ENCODE measurements at places on chromosomes 12 and 14. TPM values are rescaled to one million over a fixed set of nuclear protein-coding genes. Genes with fewer than 3 reads are reported as not detected.

The PRICKLE1 gene
- total RNA-seq = 0.14 TPM

The DPY19L2 gene
- 4.6 TPM for total RNA-seq

The RTRAF gene
- 243 TPM for total RNA-seq

The SLC6A15 gene
- 0.29 TPM for total RNA-seq

The OASL gene
- 16.9 TPM for total RNA-seq

The POTEM gene
- total RNA-seq = not detected

The C12orf54 gene
- total RNA-seq = not detected

The ANKRD52 gene
- 47.0 TPM for total RNA-seq

The MMP19 gene
- total RNA-seq = not detected

The FAM186B gene
- total RNA-seq = 0.14 TPM

The MUCL1 gene
- not detected for total RNA-seq

DNA sequence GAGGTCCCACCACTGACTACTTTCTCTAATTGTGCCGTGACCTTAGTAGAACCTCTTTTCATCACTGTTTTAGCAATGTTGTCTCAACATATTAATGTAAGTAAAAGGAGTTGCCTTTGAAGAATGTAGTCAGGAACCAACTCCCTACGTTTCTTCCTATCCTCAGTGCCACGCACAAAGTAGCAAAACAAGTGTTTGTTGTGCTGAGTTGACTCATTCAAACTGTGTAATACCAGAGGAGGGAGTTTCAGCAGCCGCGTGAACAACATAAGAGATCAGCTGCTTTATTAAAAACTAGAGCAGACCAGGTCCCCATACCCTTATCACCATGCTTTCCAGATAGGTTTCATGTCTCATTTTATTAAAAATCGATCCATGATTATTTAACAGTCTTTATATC lies 19.1 kb downstream of the PLBD1 start:
- H3K27ac ChIP-seq = no peak overlapping the region
- no peak for DNase-seq
- peaks cover 9% of the 10 kb centered on the region for H3K27me3 ChIP-seq
- H3K4me3 ChIP-seq = no peak overlapping the region
- H3K36me3 ChIP-seq = no peaks in the 10 kb centered on the region
- no peaks in the 10 kb centered on the region for H3K4me1 ChIP-seq

DNA sequence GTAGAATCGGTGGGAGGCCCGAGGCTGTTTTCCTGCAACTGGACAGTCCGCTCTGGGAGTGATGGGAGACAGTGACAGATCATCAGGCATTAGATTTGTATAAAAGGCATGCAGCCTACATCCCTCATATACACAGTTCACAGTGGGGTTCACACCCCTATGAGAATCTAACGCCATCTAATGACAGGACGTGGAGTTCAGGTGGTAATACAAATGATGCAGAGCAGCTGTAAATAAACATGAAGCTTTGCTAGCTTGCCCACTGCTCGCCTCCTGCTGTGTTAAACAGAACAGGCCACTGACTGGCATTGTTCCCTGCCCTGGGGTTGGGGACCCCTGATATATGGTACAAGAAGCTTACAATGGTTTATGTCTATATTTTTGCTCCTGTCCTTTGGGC lies 179.0 kb downstream of the LRFN5 start:
- no peaks in the 10 kb centered on the region for H3K27me3 ChIP-seq
- H3K4me1 ChIP-seq = no peaks in the 10 kb centered on the region
- H3K4me3 ChIP-seq = no peak overlapping the region
- H3K27ac ChIP-seq = no peak overlapping the region
- no peak for DNase-seq

GRCh38 chr12:51817027-51817953 lies 31.2 kb downstream of the FIGNL2 start:
- DNase-seq = no peak
- H3K27me3 ChIP-seq = peaks cover 7% of the 10 kb centered on the region
- H3K4me3 ChIP-seq = no peak overlapping the region

- DNase-seq = no peak
- no peaks in the 10 kb centered on the region for H3K36me3 ChIP-seq
- no peak overlapping the region for H3K4me3 ChIP-seq
- H3K27ac ChIP-seq = no peak overlapping the region
- H3K27me3 ChIP-seq = peaks cover 4% of the 10 kb centered on the region
These were observed 157.4 kb upstream of the FKBP4 start for GRCh38 chr12:2637371-2637770.

DNA sequence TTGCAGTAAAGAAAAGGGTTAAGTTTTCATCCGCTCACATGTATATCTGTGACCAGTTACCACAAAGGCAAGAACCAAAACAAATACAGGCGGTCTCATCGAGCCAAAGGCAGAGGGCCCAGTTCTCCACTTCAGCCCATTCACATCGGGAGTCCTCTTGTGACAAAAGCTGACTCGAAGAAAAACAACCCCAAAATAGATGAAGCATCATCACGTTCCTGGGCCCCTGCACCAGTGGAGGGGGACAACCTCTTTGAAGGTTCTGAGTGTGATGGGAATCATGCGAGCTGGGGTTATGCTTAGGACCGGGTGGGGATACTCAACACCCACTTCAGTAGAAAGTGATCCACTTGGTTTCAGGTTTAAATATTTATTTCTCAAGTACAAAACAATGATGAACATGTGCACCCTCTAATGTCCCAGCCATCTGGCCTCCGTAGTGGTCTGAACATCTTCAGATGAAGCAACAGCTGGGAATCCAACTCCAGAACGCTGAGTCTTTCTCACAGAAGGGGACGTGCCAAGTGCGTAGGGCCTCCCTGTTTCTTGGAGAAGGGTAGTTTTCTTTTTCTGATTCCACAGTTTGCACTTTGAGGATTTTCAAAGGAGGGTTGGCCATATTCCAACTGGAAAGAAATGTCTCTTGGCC lies 8.4 kb downstream of the GSC start:
- peaks cover 49% of the 10 kb centered on the region for H3K27me3 ChIP-seq
- DNase-seq = no peak
- H3K27ac ChIP-seq = no peak overlapping the region
- no peaks in the 10 kb centered on the region for H3K4me1 ChIP-seq
- no peak overlapping the region for H3K4me3 ChIP-seq
- no peaks in the 10 kb centered on the region for H3K36me3 ChIP-seq

DNA sequence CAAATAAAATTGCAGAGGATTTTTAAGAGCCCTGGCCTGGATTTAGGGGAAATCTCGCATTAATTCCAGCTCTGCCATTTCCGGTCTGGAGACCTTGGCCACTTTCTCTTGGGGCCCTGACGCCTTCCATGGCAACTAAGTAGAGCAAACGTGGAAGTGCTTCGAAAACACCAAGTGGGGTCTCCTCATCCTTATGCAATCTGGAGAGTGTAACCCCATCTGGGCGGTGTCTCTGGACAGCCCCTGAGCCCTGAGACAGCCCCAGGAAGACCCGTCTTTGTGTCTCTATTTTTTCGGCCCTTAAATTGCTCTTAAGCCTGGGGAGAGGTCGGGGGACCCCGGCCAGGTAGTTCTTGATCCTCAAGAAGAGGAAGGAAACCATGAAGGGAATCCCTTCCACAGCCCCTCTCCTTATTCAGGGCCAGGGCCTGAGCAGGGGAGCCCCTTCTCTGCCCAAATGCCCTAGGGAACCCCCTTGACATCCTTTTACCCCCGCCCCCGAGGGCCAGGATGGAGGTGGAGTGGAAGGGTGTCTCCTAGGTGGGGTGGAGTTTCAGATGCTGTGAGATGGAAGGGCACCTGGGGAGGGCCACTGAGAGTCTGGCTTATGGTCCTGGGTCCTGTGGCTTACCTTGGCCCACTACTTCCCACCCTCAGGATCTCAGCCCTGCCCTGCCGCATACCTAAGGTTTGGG lies 17.6 kb upstream of the NR4A1 start:
- no peaks in the 10 kb centered on the region for H3K27me3 ChIP-seq
- no peak for DNase-seq
- peaks cover 5% of the 10 kb centered on the region for H3K36me3 ChIP-seq
- peak overlapping the region; percentile 75 for H3K4me3 ChIP-seq

DNA sequence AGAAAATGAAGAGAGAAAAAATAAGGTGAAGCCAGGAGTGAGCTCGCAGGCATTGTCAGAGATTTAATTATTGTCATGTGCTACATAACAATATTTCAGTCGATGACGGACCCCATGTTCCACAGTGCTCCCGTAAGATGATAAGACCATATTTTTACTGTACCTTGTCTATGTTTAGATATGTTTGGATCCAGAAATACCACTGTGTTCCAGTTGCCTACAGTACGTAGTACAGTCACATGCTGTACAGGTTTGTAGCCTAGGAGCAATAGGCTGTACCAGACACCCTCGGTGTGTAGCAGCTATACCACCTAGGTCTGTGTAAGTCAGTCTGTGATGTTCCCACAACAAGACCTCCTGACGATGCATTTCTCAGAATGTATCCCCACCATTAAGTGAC lies 137.5 kb downstream of the FBXL14 start:
- DNase-seq = no peak
- no peak overlapping the region for H3K27ac ChIP-seq

- H3K4me1 ChIP-seq = peaks cover 3% of the 10 kb centered on the region
- no peak for DNase-seq
- no peak overlapping the region for H3K27ac ChIP-seq
- no peaks in the 10 kb centered on the region for H3K36me3 ChIP-seq
- no peak overlapping the region for H3K4me3 ChIP-seq
- H3K27me3 ChIP-seq = no peaks in the 10 kb centered on the region
These were observed 54.1 kb downstream of the GRIP1 start for GRCh38 chr12:66624806-66625205.

GRCh38 chr12:2053691-2054090 lies 904 bp downstream of the CACNA1C start:
- H3K4me1 ChIP-seq = peaks cover 7% of the 10 kb centered on the region
- no peaks in the 10 kb centered on the region for H3K36me3 ChIP-seq
- no peak for DNase-seq
- no peak overlapping the region for H3K4me3 ChIP-seq
- peaks cover 71% of the 10 kb centered on the region for H3K27me3 ChIP-seq

DNA sequence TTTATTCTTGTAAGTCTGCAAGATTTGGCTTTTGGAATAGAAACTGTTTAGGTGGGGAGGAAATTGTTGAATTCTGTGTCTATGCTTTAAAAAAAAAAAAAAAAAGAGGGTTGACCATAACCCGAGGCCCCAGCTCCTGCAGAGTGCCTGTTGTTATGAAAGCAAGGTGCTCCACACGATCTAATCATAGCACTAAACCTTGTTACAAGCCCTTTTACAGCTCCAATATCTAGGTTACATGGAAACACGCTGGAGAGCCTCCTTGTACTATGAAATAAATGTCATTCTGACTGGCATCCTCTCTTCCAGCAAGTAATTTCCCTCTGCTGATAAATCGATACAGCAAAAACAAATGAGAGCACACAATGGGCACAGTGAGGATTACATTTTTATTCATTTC lies 303.1 kb upstream of the SOX5 start:
- no peak overlapping the region for H3K27ac ChIP-seq
- no peak overlapping the region for H3K4me3 ChIP-seq
- no peaks in the 10 kb centered on the region for H3K27me3 ChIP-seq
- no peaks in the 10 kb centered on the region for H3K36me3 ChIP-seq
- H3K4me1 ChIP-seq = no peaks in the 10 kb centered on the region
- no peak for DNase-seq

- no peaks in the 10 kb centered on the region for H3K36me3 ChIP-seq
- H3K4me1 ChIP-seq = no peaks in the 10 kb centered on the region
- no peak overlapping the region for H3K4me3 ChIP-seq
- DNase-seq = no peak
- peaks cover 5% of the 10 kb centered on the region for H3K27me3 ChIP-seq
These were observed 2.8 kb upstream of the CLEC9A start for GRCh38 chr12:10027721-10028120.

DNA sequence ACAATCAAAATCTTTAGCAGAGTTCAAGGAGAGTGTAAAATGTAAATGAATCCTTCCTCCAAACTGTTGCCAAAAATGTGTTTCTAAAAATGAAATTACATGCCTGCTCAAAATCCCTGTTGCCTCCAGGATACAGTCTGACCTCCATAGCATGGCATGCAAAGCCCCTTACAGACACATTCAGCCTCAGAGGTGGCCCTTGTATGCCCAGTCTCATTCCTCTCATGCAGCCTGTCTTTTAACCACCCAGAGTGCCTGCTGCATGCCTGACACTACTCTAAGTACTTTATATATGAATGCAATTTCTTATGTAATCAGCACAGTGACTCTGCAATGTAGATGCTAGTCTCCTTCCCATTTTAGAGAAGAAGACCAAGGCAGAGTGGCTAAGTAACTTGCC lies 24.4 kb upstream of the PTPRQ start:
- H3K27ac ChIP-seq = no peak overlapping the region
- no peak overlapping the region for H3K4me3 ChIP-seq
- no peaks in the 10 kb centered on the region for H3K27me3 ChIP-seq
- no peaks in the 10 kb centered on the region for H3K4me1 ChIP-seq
- no peak for DNase-seq

DNA sequence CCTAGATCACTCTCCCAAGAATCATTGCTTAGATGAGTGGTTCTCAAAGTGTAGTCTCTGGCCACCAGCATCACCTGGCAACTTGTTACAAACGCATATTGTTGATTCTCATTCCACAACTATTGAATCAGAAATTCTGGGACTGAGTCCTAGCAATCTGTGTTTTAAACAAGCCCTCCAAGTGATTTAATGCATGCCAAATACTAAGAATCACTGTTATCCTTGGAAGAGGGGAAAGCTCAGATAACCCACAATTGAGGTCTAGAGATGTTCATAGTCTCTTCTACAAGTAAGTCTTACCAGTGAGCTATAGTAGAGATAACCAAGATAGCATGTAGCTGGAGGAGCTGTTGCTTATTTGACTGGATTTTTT lies 666.6 kb downstream of the DIO2 start:
- peaks cover 4% of the 10 kb centered on the region for H3K27me3 ChIP-seq
- DNase-seq = no peak
- no peak overlapping the region for H3K27ac ChIP-seq
- H3K4me1 ChIP-seq = no peaks in the 10 kb centered on the region
- H3K36me3 ChIP-seq = no peaks in the 10 kb centered on the region

DNA sequence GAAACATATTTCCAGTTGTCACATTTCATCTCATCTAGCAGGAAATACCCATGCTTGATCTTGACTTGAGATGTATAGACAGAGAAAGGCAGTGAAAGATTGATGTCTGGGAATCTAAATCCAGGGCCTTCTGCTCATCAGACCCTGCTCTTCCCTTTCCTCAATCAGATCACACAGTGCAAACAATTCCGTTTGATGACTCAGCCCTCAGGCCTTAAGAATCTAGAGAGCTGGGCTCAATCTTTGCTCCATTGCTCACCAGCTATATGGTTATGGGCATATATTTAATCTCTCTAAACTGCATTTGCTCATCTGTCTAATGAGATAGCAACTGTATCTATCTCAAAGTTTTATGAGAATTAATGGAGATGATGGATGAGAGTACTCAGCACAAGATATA lies 201.8 kb upstream of the CCDC196 start:
- no peak overlapping the region for H3K4me3 ChIP-seq
- peaks cover 4% of the 10 kb centered on the region for H3K36me3 ChIP-seq
- H3K27me3 ChIP-seq = no peaks in the 10 kb centered on the region
- H3K4me1 ChIP-seq = no peaks in the 10 kb centered on the region

GRCh38 chr12:78888568-78888967 lies 24.0 kb downstream of the SYT1 start:
- no peaks in the 10 kb centered on the region for H3K4me1 ChIP-seq
- no peak for DNase-seq
- no peaks in the 10 kb centered on the region for H3K36me3 ChIP-seq
- no peak overlapping the region for H3K4me3 ChIP-seq
- H3K27me3 ChIP-seq = no peaks in the 10 kb centered on the region

GRCh38 chr12:117680312-117680711 lies 288.5 kb downstream of the KSR2 start:
- H3K27me3 ChIP-seq = peaks cover 12% of the 10 kb centered on the region
- H3K4me1 ChIP-seq = no peaks in the 10 kb centered on the region
- no peak overlapping the region for H3K27ac ChIP-seq
- DNase-seq = no peak
- H3K36me3 ChIP-seq = no peaks in the 10 kb centered on the region
- H3K4me3 ChIP-seq = no peak overlapping the region

GRCh38 chr14:101182476-101182875 lies 279.0 kb upstream of the RTL1 start:
- no peaks in the 10 kb centered on the region for H3K36me3 ChIP-seq
- H3K27ac ChIP-seq = no peak overlapping the region
- DNase-seq = no peak
- H3K4me3 ChIP-seq = no peak overlapping the region

Data from activated naive CD8-positive, alpha-beta T cell treated with anti-CD3 and anti-CD28 coated beads for 36 hours (primary cell).